Right lobe of liver (tissue), 6 donors: ENCODE measurements at places on chromosomes 7 and 10.

- no peak for DNase-seq
Observed at GRCh38 chr10:83943920-83944319, 195.4 kb upstream of the GHITM start.

GRCh38 chr10:133516057-133516456, 11.1 kb upstream of the CYP2E1 start:
- no peak for DNase-seq

DNA sequence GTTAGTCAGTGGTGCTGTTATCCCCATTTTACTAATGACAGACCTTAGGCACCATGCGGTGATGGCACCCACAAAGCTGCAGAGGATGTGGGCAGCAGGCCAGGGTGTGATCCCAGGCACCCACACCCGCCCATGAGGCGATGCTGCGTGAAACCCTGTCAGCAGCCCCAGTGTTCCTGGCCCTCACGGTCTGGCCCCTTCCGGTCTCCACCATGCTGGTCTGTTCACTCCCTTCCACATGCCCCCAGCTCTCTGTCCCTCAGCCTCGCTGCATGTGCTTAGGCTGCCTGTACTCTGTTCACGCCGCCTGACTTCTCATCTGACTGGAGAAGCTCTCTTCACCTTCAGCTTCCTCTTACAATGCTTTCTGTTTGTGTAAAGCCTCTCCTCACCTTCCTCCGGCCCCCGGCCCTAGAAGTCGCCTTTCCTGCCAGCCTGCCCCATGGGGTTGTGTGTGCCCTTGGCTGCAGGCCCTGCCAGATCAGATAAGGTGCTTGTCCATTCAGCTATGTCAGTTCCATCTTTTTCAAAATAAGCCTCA, 17.6 kb upstream of the ORAI2 start:
- DNase-seq: no peak

DNA sequence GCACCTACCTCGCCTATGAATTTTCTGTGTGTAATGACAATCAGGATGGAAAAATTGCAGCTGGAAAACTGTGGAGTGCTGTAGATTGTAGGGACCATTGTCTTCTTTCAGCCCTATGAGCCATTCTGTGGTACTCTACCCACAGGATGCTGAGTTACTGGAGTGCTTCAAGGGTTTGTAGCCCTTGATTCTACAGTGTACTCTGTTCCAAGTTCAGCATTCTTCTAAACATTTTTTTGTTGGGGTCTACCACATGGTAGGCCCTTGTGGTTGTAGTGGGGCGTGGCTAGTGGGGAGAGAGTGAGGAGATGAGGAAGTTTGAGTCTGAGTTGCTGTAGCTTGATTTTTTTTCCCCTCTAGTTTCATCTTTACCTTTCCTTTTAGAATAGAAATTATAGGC, 33.5 kb downstream of the REEP3 start:
- DNase-seq: no peak

DNA sequence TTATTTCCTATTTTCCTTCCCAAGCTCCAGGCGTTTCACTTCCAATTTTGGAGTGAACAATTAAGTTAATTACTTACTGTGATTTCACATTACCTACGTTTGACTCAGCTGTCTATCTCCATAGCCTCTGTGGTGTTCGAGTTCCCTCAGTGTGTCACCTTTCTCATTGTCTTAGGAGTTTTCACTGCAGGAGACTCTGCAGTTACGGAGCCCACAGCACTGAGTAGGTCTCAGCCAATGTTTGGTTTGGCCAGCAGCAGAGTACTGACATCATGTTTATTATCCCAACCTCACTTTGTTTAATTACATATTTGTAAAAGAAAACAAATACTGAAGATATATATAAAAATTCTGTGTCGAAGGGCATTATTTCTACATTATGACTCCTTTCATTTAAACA, 1123.9 kb downstream of the CNTNAP2 start:
- no peak for DNase-seq

- no peak for DNase-seq
Observed at GRCh38 chr7:50317221-50317678, 12.7 kb downstream of the IKZF1 start.

- no peak for DNase-seq
Observed at GRCh38 chr7:1810521-1810920, 140.4 kb downstream of the ELFN1 start.

DNA sequence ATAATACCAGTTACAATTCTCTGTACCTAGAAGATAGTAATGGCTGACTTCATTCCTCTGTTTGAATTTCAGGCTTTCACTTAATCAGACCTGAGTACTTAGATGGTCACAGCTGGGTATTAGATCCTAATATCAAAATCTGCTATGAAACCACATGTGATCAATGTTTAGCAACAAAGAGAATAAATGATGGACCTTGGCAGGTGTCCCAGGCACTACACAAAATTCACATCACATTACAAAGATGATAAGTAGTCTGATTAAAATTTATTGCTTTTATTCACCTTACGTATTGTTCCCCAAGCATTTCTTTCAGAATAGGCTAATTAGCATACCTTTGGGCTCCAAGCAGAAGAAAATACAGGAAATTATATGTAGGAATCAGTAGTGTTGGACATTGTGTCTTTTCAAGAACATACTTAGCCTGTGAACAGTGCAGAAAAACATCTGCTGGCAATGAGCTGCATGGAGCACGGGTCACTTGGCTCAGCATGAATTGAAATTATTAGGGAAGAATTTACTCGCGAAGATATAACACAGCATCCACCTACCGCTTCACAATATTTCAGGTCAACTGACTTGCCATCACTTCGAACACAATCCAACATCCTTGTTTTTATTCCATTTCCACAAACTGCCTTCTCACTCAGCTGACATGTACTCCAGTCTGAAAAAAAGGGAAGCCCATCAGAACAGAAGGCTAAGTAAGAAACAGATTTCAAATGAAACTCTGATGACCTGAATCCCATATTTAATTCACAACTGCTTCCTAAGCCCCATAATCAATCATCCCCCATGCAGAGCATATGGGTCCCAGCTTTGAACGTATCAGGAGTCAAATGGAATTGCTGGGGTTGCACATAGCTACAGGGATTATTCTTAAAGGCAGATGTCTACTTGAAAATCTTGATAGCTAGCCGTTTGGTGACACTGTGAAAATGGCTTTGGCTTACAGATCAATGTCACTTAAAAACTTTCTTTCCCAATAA, 421.0 kb downstream of the THSD7A start:
- DNase-seq: no peak

DNA sequence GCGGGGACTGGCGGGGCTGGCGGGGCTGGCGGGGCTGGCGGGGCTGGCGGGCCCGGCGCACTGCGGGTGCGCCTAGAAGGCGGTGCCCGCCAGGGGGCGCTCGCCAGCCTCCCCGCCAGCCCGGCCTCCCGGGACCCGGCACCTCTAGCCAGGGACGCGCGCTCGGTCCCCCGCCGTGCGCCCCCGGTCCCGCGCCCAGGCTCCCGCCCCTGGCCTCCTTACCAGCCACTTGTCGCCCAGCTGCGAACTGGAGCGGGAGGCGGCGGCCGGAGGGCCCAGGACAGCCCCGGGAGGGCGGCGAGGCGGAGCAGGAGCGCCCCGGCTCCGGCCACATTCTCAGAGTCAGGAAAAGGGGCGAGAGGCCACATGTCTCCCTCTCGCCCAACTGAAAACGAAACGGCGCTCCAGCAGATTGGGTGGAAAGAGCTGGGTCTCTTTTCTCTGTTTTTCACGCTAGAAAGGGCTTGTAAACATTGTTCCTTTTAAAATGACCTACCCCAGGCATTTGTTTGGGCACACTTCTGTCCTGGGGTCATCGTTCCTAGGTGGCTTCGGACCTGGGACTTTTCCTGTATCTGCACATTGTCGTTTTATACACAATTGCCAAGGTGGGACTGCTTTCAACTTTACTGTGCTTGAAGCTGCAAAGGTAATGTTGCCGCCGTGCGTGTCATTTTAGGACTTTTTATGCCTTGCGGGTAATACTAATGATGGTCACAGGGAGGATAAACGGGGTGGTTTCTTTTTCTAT, 378 bp upstream of the PRKCQ start:
- peak; percentile 86 for DNase-seq

- no peak for DNase-seq
Observed at GRCh38 chr10:78449554-78449953, 415.9 kb downstream of the RPS24 start.

GRCh38 chr7:105285118-105285874, 103.4 kb downstream of the SRPK2 start:
- DNase-seq: no peak

DNA sequence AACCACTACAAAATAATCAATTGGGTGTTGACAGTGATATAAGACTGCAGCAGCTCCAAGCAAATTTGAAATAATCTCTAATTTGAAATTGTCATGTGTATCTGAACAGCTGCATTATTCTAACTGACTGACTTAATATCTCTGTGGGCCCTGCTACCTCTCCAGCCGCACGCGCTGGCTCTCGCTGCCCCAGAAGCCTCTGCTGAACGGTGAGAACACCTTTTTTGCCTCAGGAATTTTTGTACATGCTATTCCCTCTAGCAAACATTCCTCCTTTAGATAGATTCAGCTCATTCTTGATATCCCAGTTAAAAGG, 155.9 kb upstream of the MDFIC start:
- DNase-seq: no peak

DNA sequence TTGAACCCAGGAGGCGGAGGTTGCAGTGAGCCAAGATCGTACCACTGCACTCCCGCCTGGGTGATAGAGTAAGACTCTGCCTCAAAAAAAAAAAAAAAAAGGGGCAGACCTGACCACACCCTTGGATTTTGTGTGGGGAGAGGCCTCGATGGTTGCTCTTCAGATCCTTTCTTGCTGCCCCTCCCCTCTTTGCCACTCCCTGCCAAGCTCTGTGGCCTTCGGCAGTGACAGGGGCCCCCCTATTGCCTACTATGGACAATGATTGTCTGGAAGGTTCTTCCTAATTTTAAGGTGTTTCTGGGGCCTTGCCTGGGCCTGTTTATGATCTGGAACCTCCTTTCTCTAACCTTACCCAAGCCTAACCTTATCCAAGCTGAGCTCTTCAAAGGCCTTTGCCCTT, 795 bp downstream of the PRF1 start:
- DNase-seq: no peak

DNA sequence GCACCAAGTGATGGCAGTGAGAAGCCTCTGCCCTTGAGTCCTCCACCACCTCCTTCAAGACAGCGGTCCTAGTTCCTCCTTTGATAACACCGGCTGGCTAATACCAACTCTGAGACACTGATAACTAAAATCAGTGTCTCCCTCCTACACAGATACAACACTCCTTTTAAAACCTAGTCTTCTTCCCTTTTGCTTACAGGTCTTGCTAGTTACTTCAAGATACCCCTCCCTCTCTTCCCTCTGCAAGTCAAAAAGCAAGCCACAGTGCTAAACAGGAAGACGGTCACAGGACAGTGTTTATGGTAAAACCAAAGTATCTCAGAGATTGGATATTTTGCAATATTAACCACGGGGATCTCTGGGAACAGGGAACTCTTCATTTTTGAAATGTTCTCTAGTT, 4.6 kb downstream of the AKR1B1 start:
- no peak for DNase-seq

GRCh38 chr7:156778668-156779067, 114.3 kb downstream of the LMBR1 start:
- DNase-seq: no peak

- DNase-seq: no peak
Observed at GRCh38 chr7:151346470-151346769, 4.8 kb downstream of the NUB1 start.

DNA sequence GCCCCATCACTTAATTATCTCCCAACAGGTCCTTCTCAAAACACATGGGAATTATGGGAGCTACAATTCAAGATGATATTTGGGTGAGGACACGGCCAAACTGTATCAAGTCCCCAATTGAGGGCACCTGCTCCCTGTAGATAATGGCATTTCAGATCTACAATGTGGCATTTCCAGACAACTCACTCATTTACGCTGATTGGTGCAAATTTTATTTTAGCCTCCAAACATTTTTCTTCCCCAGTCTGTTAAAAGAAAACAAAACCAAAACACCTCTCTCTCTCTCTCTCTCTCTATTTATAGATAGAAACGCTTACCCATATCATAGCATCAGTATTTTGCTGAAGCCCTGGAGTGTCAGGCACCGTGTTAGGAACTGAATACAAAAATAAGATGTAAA, 148.7 kb upstream of the KLF6 start:
- no peak for DNase-seq

GRCh38 chr7:112938863-112939573, 147.6 kb downstream of the GPR85 start:
- peak; percentile 55 for DNase-seq
